ENCODE measurements at places on chromosomes 6 and 20.

DNA sequence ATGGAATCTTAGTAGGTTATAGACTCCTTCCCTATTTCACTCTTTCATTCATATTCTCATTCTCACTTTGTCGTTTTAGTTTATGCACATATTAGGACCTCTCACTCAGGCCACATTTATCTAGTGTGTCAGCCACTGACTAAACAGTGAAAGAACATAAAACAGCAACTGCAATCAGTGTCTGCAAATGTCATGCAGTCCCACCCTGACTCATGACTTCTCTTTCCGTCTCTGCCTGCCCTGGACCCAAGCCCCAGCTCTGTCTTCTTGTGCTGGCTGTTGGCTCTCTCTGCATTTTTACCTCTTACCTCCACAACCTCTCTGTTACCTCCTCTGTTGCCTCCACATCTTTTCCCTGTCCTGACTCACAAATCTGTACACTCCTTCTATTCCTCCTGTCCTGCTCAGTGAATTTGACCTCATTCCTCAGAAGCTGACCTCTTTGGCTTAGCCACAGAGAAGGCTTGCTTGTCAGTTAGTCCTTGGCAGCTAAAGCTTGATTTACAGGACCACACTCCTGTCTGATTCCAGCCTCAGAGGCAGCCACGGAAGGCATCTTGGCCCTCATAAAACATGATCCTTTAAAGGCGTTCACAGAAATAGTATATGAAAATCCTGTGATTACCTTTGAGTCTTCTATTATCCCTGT lies 247.6 kb downstream of the PKHD1 start:
- no peak for DNase-seq

- no peak for DNase-seq
These were observed 820.8 kb upstream of the MAP3K7 start for GRCh38 chr6:91407706-91408105.

DNA sequence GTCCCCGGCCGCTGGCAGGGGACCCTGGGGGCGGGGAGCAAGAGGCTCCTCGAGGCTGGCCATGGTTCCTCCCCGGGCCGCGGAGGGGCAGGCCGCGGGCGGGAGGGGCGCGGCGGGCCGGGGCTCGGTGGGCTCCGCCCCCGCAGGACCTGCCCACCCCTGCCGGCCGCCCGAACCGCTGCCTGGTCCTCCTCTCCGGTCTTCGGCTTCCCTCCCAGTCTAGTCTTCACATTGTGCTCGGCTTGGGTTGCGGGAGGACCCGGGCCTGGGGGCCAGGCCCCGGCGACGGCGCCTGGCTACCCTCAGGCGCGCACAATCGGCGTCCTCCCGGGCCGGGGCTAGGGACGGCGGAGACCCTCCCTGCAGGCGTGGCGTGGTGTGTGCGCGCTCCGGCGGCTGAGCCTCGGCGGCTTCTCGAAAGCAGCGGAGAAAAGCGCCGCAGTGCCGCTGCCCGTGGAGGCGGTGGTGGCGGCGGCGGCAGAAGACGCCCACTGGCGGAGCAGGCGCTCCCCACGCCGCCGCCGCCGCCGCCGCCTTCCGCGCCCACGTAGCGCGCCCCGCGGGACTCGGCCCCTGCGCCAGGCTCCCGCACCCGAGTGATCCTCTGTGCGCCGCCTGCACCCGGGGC lies at the start of gene PDE10A:
PDE10A (minus strand) TSS at position 493 of the 628 bp plus-strand sequence; CDS start at position 63, 430 bp downstream.
- peak; percentile 24 for DNase-seq

DNA sequence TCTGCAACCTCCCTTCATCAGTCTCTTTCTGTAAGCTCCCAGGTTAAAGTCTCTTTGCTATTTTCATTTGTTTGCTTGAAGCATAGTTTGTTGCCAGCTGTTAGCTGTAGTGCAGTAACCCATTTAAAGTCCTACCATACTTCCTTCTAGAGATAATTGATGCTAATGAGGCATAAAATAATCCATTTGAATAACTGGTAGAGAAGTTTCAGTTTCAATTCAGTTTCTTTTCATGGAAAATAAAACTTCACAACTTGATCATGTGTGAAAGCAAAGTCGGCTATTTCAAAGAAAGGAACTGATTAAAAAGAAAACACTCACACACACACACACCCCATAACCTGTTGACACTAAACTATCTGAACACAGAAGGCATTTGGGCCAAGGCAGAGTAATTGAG lies 68.5 kb upstream of the TENT5A start:
- DNase-seq, result no peak

GRCh38 chr6:156881687-156882629 lies 104.8 kb downstream of the ARID1B start:
- DNase-seq, result no peak

DNA sequence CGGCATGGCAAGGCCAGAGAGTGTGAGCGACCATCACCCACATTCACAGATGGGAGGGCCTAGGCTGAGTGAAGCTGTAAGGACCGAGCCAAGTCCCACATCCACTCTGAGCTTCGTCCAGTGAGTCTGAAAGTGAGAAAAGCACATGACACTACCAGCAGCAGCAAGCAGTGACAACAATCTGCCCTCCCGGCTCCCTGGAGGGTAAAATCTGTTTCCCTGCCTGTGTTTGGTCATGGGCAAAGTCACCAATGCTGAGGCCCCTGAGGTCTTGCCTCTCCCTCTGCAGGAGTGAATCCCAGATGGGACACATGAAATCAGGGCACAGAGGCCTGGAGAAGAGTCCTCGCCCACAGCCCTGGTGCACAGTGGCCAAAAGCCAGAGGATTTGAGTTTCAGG lies 6.4 kb upstream of the CST7 start:
- no peak for DNase-seq

- peak; percentile 26 for DNase-seq
These were observed 9.8 kb downstream of the DUSP15 start for GRCh38 chr20:31860390-31861134.

GRCh38 chr6:143538374-143538773 lies 26.9 kb upstream of the FUCA2 start:
- no peak for DNase-seq

GRCh38 chr20:11651138-11651537 lies 266.6 kb upstream of the BTBD3 start:
- DNase-seq, result no peak

GRCh38 chr6:106315765-106316374 lies 9.7 kb downstream of the ATG5 start:
- DNase-seq, result peak; percentile 56

GRCh38 chr20:52569201-52569600 lies 377.6 kb upstream of the ZFP64 start:
- DNase-seq, result no peak

DNA sequence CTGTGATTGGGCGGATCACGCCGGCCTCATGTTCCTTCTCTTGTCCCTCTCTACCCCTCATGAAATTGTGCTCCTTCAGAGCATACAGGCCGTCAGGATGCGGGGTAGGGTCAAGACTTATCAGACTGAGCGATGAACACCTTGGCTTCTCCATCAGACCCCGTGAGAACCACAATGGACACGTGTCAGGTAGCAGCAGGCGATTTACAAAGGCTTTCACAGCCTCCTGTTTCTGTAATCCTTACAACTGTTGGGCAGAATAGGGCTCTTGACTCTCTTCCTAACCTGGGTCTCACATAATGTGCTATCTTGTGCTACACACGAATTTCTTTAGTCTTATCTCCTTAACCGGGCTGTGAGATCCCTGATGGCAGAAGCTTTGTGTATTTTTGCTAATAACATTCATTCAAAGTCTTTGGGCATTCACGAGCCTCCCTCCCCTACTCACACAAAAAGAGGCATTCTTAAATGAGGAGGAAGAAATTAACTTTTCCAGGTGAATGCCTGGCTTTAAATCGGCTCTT lies 122.9 kb upstream of the SLC22A23 start:
- DNase-seq, result no peak

- DNase-seq, result no peak
These were observed 298.6 kb downstream of the UBE3D start for GRCh38 chr6:82767037-82767436.

DNA sequence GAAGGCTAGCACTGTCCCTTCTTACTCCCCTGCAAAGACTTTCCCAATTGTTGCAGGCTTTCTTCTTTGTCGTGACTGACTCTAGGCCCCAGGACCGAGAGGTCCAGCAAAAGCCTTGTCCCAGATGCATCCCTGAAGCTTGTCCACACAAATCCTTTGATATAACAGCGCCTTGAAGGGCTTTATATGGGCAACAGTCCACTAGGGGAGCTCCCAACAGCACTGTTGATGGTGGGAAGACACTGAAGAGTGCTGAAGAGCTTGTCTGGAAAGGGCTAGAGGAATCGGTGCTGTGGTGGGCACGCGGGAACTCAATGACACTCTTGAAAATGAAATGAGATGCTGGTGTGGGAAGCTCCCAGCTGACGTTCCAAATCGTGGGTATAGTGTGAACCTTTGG lies 316.1 kb upstream of the CDH4 start:
- no peak for DNase-seq

- no peak for DNase-seq
These were observed 38.6 kb downstream of the IBTK start for GRCh38 chr6:82208913-82209312.

DNA sequence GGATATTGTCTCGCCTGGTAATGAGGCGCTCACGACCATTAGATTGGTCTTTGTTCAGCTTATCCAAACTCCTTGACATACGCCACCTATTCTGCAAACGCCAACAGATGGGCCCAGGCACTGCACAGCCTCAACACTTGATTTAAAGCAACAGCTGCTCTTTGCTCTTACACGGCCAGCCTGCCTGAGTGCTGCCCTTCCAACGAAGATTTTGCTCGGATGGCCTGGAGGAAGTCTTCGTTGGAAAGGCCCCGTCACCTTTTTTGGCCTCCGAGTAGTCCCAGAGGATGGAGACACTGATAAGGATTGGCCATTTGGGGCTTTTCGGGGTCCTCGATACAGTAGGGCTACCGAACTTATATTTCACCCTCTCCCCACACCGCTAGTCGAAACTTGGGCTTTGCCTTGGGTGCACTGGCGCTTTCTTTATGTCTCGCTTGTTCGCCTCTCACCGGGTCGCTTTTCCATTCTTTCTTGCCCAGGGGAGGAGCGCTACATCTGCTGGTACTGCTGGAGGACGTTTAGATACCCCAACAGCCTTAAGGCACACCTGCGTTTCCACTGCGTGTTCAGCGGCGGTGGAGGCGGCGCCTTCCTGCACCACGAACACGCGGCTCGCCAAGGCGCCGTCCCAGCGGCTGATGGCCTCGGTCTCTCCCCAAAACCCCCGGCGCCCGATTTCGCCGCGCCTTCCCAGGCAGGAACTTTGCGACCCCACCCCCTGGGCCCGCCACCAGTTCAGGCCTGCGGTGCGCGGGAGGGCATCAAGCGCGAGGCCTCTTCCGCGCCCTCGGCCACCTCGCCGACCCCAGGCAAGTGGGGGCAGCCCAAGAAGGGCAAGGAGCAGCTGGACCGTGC lies 6.1 kb downstream of the PRDM13 start:
- no peak for DNase-seq

DNA sequence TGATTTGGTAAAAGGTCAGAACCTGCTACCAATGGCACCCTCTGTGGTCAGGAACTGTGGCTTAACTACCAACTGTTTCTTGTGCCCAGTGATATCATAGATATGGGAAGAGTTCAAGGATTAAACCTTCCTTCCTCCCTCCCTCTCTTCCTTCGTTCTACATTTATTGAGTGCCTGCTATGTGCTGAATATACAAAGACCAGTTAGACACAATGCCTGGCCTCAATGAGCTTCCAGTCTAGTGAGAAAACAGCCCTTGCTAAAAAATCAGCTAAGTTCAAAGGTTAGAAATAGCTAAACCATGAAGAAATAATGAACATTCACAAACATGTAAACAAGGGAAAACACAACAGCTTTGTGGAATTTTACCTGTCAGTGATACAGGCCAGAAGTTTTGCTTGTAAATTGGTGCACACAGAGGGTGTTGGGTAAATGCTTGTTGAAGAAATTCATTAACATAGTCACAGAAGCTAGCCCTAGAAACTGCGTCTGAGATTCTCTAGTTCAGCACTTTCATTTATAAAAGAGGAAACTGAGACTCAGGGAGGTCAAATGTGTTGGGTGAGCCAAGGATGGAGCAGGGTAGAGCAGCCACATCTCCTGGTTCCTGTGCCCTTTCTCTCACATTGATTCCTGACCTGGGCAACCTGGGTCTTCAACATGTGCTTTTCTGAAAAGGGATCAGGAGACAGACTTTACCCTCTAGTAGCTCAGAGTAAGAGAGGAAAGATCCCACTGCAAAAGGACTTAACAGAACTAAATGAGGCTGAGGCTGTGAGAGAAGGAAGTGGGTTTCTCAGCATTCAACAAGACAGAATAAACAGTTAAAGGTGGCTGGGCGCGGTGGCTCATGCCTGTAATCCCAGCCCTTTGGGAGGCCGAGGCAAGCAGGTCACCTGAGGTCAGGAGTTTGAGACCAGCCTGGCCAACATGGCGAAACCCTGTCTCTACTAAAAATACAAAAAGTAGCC lies 14.4 kb upstream of the FOXO3 start:
- no peak for DNase-seq

DNA sequence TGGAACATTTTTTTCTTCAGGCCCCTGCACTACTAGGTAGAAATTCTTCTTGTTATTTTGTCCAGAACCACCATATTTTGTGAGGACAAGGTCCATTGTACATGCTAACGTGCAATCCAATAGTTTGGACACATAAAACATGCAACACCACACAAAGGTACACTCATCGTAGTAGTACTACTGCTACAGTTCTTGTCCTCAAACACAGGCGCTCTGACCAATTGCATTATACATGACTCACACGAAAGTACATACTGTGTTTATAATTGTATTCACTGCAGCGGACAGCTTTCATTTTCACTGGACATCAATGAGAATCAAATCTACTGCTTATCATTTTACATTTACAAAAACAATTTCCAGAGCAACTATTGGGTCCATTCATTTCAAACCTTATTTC lies 15.3 kb upstream of the SMLR1 start:
- peak; percentile 61 for DNase-seq

DNA sequence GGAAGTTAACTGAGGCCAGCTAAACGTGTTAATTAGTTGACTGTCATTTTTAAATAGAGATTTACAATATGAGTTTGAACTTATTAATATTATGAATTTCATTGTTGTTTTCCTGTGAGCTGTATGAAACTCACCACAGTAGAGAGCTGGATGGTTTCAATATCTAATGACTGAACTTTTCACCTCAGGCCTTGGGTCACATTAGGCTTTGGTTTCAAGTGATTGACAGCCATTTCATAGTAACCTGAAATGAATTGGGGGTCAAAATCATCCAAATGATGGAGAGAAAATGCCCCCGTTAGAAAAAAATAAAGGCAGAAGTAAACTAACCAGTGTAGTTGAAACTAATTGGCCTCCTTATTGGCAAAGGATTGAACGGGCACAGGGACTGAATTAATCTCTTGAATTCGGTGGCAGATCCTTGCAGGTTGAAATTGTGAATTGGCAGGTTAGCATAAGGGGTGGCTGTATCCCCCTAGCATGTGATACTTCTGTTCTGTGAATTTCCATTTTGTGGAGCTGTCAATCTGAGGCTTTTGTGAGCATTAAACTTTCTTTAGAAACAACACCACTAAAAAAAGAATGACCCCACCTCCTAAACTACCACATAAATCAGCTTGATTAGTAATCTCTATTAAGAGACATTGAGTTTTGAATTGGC lies 155.1 kb upstream of the MMS22L start:
- DNase-seq, result no peak

- DNase-seq, result no peak
These were observed 15.5 kb downstream of the COL9A3 start for GRCh38 chr20:62832212-62832922.

- DNase-seq, result peak; percentile 81
These were observed at the start of gene MYL9 for GRCh38 chr20:36541227-36541767. Gene MYL9, plus strand, starts transcription at chr20:36541519. Its CDS starts 3,366 bp downstream, at chr20:36544885.

GRCh38 chr6:37130704-37131103 lies 39.2 kb upstream of the PIM1 start:
- DNase-seq, result peak; percentile 56

Data from iris pigment epithelial cell (primary cell).